ENCODE measurements at places on chromosomes 7 and 10. TPM values are rescaled to one million over a fixed set of nuclear protein-coding genes. Genes with fewer than 3 reads are reported as not detected.

DNA sequence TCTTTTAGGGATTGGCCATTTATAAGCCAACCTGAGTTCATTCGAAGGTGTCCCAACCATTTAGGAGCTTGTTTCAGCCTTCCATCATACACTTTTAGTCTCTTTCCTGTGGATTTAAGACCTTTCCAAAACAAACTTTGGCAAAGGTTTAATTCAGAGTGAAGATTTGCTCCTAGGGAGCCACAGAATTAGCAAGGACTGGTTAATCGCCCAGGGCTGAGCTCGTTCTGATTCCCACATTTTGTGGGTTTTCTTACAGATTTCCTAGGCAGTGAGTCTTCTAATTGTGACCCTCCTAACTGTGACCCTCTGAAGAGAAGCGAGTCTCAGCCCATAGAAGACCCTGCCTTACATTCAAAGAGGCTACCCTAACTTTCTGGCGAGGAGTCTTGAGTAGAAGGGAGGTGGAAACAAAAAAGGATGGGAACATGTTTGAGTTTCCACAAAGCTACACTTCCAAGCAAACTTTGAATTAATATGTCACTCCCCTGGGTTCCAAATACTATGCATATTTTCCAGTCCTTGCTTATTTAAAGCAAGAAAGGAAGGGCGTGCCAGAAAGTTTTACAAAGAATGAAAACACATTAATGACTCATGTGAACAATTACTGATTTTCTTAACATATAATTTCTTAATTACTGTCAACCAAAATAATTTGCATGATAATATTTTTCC lies 118.3 kb downstream of the ARID5B start:
- DNase-seq: no peak

Gene PVRIG
- total RNA-seq: 1.1 TPM

Gene GSTO2
- 0.12 TPM for total RNA-seq

Gene TIMM23
- 70.0 TPM for total RNA-seq

DNA sequence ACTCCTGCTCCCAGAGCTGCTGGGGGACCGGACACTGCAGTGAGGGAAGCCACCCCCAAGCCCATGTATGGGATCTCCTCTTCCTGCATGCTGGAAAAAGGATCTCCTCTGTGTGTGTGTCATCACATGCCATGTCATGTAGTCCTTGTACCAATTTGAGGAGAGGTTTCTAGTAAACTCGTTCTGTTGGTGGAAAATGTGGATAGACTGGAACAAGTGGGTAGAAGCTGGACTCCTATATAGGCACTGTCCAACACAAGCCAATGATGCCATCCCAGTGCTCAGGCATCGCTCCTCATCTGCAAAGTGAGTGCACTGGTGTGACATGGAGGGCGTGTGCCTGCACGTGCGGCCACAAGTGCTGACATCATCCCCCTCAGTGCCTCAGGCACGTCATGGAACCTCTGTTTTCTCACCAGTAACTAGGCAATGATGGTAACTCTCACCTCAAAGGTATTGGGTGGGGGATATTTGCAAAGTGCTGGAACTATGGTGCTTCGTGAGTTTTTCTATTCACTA lies 19.3 kb downstream of the MYO1G start:
- no peak for DNase-seq

DNA sequence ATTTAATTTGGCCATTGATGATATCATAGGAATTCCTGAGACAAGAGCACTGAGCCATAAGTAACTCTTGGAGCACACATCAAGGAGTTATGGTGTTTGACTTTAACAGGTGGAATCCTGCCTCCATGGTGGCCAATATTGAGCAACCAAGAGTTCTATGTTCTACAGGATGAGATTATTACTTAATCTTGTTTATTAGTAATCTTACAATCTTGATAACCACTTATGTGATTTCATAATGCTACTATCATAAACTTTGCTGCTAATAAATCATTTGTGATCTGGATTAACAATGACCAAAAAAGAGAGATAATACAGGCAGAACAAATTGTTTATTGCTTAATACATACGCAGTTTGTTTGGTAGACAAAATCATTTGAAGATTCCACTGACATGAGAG lies 27.5 kb upstream of the PDK4 start:
- DNase-seq: no peak

DNA sequence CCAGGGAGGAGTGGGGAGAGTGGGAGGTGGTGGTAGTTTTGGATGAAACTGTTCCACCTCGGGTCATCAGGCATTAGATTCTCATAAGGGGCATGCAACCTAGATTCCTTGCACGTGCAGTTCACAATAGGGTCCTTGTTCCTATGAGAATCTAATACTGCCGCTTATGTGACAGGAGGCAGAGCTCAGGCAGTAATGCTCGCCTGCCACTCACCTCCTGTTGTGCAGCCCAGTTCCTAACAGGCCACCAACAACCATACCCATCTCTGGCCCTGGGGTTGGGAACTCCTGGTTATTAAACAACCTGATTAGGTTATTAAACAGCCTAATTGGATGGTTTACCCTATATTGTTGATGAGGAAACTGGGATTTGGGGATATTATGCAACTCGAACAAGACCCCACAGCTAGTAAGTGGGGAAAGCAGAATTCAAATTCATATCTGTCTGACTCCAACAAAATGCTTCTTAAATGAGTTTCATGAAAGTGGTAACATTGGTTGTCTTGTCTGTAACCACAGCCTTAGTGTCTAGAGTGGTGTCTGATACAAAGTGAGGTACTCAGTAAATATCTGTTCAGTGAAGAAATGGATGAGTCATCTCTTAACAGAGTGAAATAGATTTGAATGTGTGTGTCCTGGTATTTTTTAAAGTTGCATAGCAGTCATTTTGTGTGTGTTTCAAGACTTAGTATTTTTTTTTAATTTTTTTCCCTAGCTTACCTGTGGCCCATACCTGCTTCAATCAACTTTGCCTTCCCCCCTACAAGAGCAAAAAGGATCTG lies 101.6 kb downstream of the HECTD2 start:
- no peak for DNase-seq

Gene PRKAR2B
- 97.3 TPM for total RNA-seq

Gene ASIC3
- 2.4 TPM for total RNA-seq

DNA sequence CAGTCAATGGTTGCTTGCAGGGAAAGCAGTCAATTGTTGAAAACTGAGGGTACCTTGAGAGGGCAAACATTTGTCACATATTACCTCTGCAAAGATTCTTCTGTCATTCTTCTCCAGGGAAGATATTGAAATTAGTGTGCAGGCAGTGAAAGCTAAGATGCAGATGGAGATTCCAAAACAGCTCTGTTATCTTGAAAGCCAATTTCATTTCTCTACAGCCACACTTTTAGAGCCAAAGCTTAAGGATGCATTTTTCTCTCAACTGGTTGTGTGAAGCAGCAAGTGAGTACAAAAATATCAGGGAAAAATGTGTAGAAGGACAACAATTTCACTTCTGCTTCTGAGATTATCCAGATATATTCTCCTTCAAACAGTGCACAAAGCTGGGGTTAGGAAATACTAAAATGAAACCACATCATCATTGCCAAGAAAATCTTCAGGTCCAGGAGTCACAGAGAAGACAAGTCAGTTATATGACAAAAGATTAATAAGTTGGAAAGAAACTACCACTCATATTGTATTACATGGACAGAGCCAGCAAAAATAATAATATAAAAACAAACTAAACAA lies 16.3 kb downstream of the SGMS1 start:
- no peak for DNase-seq

- no peak for DNase-seq
Observed at GRCh38 chr10:128210215-128211063, 84.2 kb upstream of the MKI67 start.

GRCh38 chr7:139124084-139124914 lies 14.8 kb upstream of the ZC3HAV1 start:
- DNase-seq: no peak

Gene CYP26A1
- not detected for total RNA-seq

- DNase-seq: no peak
Observed at GRCh38 chr10:8912108-8912507, 857.6 kb downstream of the GATA3 start.

Gene CCDC172
- total RNA-seq: not detected

DNA sequence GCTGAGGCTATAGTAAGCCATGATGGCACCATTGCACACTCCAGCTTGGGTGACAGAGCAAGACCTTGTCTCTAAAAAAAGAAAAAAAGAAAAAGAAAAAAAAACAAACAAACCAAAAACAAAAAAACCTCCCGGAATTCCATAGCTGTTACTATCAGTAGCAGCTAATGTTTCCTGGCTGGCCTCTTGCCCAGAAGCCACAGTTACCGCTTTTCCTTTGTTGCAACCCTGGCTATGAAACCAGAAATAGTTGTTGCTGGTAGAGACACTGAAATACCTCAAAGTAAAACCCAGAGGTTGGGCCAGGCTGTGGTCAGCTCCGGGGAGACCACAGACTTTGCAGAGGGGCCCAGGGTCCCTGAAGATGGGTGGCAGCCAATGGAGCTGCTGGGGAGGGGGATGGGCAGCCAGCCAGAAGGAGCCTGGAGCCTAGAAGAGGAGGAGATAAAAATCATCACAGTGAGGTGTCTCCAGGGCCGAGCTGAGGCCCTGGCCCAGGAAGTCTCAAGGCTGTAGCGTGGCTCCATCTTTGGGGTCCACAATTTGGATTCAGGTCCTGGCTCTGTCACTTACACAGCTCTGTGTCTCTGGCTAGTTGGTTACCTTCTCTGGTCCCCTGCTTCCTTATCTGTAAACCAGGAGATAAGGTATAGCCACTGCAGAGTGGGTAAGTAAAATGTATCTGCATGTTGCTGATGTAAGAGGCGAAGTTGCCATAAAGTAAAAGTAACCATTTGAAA lies 3.4 kb upstream of the CHST12 start:
- peak; percentile 64 for DNase-seq

GRCh38 chr10:62479523-62479922 lies 105.4 kb downstream of the ZNF365 start:
- no peak for DNase-seq

Gene PFKFB3
- 280 TPM for total RNA-seq

DNA sequence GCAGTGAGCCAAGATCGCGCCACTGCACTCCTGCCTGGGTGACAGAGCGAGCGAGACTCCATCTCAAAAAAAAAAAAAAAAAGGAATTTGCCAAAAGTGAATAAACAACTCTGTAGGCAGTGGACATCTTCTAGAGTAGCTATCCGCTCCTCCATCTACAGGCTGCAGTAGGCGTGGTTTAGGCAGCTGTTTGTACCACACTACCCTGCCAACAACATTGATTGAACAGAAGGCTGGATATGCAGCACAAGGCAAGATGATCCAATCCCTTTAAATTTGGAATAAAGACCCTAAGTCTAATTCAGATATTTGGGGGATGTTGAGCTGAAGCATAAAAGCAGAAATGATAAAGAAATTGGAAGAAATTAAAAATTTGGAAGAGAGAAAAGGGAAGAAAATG lies 141.6 kb downstream of the TES start:
- no peak for DNase-seq

Gene NKX2-3
- total RNA-seq: 0.36 TPM

Gene ZSWIM8
- 73.6 TPM for total RNA-seq

DNA sequence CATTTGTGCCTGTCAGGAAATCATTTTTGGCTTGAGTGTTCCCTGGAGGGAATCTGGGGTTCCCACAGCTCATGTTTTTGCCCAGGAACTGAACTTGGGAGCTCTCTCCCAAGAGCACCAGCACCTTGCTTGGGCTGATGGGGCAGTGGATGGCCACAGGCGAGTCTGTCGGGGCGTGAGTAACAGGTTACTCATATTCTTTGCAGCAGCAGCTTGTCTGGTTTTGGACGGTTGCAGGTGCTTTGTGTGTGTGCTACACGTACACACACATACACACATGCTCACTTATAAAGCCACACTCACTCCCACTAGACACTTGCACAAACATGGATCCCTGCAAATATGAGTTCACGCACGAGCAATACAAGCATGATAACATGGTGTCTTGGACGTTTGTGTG lies 2.9 kb upstream of the PALD1 start:
- DNase-seq: no peak

GRCh38 chr7:73613954-73614735 lies 10.2 kb downstream of the MLXIPL start:
- no peak for DNase-seq

DNA sequence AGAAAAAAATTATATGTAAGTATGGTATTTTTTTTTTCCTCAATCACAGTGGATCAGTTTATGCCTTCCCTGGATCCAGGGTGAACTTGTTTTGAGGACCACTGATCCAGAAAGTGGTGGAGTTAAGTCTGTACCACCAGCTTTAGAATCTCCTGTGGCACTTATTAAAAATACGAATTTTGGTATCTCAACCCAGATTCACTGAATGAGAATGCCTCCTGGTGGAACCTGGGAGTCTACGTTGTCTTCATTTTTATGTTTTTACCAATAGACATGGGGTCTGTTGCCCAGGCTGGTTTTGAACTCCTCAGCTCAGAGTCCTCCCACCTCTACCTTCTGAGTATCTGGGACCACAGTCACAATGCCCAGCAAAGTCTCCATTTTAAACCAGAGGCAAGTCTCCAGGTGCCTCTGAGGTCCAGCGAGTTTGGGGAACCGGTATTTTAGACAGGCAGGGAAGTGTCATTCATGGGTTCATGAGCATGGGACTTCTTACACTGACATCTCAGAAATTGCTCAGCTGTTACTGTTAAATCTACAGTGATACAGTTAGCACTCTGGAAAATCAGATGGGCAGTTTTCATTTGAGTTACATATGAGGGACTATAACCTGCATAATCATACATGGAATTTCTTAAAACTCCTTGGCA lies 200.9 kb downstream of the AUTS2 start:
- no peak for DNase-seq
